MV-4-11 (cell line): ENCODE measurements at places on chromosomes 11 and 22.

DNA sequence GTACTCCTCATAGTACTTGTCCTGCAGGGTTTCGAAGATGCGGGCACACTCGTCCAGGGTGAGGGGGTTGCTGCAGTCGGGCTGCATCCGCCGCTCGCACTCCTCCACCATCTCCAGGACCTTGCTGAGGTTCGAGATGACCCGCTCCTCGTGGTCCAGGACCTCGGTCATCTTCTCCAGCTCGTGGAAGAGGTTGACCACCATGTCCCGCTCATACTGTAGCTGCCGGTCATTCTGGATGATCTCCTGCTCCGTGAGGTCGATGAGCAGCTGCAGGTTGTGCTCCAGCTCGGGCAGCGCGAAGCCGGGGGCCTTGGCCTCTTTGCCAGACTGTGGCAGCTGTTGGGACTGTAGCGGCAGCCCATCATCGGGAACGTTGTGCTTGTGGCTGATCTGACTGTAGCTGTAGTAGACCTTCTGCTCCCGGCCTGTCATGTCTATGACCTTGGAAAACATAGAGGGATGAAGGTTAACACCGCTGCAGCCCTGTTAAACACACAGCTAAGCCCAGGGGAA lies 13.0 kb downstream of the TFIP11 start:
- no peak for DNase-seq

- DNase-seq = peak; percentile 83
These were observed 3.6 kb downstream of the PLA2G6 start for GRCh38 chr22:38177926-38178604.

DNA sequence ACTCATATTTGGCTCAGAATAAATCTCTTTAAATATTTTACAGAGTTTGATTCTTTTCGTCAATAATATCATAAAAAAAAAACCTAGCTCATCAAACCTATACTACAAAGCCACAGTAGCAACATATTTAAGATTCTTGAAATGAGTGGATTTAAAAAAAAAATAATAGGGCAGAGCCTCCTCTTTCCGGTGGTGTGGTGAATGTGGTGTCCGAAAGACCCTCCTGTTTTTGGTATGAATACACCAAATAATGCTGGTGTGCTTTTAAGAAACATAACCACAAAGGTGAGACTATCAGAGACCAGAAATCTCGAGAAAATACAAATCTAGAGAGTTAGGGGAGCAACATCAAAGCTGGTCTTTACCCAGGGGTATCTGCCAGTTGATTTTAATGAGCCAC lies 342.6 kb downstream of the TBC1D22A start:
- DNase-seq = no peak

- no peak for DNase-seq
These were observed 118.3 kb downstream of the CYP2R1 start for GRCh38 chr11:14773755-14774154.

GRCh38 chr11:87722756-87723565 lies 452.3 kb downstream of the RAB38 start:
- no peak for DNase-seq

GRCh38 chr11:66834943-66835342 lies 8.3 kb upstream of the RCE1 start:
- no peak for DNase-seq

- DNase-seq = no peak
These were observed 4.6 kb upstream of the H19 start for GRCh38 chr11:2002042-2002776.

DNA sequence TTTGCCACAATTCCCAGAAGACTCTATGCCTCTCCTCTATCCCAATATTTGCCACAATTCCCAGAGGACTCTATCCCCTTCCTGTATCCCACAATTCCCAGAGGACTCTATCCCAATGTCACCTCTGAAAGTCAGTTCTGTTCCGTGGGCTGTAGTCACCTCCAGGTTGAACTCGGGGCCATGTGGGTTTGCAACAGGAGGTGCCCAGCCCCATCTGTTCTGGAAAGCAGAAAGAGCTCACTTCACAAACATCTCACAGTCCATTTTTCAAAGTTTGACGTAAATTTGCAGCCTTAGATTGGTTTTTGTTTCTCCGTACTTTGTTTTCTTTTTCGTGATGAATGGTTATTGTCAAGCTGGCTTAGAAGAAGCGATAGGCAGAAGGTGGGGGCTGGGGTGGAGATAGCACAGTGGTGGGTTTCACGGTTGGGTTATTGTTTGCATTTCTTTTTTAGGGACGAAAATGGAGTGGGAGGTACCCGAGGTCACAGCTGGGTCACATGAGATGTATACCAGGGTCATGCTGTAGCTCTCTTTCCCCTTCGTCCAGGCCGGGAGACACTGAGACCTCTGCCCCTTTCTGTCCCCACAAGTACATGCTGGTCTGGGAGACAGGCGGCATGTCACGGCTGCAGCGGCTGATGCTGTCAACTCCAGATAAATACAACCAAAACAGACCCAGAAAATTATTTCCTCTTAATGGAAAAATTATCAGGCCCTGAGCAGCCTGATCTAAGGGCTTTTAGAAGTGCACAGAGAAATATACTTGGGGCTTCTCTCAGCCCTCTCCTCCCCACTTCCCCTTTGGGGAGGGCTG lies 374.5 kb downstream of the CADM1 start:
- DNase-seq = no peak

- no peak for DNase-seq
These were observed 11.1 kb upstream of the OR56B4 start for GRCh38 chr11:6096417-6096816.

GRCh38 chr11:134745456-134745855 lies 333.4 kb upstream of the B3GAT1 start:
- no peak for DNase-seq

GRCh38 chr11:61587541-61587941 lies 6.7 kb upstream of the SYT7 start:
- no peak for DNase-seq
